ENCODE measurements at places on chromosomes 7 and 10.
A peak's percentile ranks its signal among the peaks of the same experiment; 100 is the strongest.

GRCh38 chr10:78365694-78366093, 332.0 kb downstream of the RPS24 start:
- no peak for DNase-seq

GRCh38 chr7:4144811-4145510, 537.1 kb upstream of the FOXK1 start:
- DNase-seq = no peak

GRCh38 chr10:28305553-28305952, 2.7 kb upstream of the MPP7 start:
- no peak for DNase-seq

DNA sequence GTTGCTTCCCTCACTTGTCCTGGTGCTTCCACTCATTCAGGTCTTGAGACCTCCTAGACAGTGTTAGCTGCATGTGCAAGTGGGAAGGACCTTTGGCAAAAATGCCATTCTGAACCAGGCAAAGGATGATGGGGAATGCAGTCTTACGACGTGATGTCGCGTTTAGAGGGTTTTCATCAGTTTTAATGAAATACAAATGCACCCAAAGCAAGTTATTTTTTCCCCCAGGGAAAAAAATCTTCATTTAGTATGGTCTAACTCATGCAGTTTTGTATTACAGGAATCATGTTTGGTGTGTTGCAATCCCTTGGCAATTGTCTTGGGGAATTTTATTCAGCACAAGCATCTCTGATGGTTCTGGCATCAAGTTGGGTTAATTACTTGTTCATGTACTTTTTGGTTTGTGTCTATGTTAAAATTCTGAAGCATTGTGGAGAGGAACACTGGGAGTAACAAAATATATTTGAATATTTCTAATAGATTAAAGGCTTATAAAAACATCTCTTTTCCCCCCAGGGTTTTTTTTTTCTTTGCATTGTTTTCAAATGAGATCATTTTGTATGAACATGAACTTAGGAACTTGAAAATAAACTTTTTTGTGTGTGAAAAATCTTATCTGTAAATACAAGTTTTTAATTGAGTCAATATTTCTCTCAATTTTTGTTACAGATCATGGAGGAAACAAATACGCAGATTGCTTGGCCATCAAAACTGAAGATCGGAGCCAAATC, 188.9 kb downstream of the BICC1 start:
- no peak for DNase-seq

- DNase-seq = no peak
Measured at GRCh38 chr7:74212661-74213060, 2.9 kb downstream of the LAT2 start.

- DNase-seq = no peak
Measured at GRCh38 chr7:12519682-12520009, 50.9 kb upstream of the SCIN start.

DNA sequence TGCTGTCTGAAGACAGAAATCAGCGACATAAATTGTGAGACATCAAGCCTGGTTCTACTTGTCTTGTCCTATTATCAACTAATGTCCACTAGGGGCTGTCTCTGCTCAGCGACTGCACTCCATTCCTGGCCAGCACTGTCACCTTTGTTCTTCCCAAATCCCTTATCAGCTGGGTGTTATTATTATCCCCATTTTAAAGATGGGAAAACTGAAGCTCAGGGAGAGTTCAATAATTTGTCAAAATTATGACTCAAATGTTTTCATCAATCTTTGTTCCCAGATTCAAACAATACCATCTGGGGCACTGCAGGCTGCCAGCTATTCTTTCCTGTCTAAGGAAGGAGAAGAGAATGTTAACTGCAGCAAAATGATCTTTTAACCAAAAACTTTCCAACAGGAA, 431.6 kb upstream of the NFE2L3 start:
- DNase-seq = no peak

DNA sequence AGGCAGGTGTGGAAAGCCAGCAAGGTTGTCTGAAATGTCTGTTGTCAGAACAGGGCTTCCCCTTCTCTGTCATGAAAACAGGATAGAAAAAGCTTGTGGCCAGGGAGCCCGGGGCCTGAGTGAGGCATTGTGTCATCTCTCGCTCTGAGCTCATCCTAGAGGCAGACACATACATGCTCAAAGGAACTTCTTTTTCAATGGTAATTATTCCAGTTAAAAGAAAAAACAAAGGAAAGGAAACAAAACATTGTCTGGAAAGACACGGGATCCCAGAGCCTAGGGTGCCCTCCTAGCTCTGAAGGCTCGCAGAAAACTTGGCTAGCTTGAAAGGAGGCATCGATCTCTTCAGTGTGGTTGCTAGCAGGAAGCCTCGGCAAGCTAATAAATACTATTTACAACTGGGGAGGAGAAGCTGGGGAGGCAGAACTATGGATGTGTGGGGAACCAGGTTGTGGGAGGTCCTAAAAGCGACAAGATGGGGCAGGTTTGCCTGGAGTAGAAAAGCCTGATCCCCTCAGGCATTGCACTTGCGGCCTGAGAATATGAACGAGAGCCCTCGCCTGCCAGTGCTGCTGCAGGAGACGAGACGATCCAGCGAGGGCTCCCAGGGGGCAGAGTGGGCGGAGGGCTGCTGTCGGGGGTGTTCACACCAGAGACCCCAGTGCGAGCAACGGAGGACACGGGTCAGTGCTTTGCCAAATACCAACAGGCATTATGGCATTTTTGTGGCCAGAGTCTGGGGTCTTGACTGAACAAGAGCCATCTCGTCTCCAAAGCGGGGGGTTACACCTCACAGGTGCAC, 32.8 kb upstream of the DGKI start:
- DNase-seq = no peak

DNA sequence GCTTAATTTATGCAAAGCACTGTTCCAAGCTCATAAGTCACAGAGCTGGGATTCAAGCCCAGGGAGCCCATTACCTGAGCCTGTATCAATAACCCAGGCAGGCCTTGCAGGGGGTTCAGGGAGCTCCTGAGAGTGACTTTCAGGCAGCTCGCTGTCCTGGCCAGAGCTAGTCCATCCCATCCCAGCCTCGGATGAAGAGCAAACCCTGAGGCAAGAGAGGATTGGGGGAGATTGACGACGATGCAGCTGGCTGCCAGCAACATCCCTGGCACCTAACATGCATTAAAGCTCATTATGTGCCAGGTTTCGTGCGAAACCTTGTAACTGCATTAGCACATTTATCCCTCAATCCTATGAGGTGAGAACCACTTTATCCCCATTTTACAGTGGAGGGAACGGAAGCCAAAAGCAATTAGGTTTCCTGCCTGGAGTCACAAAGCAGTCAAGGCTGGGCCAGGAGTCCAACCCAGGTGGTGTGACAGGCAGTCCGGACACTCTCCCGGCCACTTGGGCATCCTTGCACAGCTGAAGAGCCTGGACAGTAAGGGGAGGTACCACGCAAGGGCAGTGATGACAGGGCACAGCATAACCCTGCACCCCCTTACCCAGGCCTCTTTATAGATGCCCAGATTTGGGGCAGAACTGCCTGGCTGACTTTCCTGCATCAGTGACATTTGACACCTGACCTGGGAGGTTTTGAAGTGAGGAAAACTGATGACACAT, 129.8 kb upstream of the CHST15 start:
- DNase-seq = no peak

- no peak for DNase-seq
Measured at GRCh38 chr10:46514899-46515298, 41.6 kb downstream of the GPRIN2 start.

DNA sequence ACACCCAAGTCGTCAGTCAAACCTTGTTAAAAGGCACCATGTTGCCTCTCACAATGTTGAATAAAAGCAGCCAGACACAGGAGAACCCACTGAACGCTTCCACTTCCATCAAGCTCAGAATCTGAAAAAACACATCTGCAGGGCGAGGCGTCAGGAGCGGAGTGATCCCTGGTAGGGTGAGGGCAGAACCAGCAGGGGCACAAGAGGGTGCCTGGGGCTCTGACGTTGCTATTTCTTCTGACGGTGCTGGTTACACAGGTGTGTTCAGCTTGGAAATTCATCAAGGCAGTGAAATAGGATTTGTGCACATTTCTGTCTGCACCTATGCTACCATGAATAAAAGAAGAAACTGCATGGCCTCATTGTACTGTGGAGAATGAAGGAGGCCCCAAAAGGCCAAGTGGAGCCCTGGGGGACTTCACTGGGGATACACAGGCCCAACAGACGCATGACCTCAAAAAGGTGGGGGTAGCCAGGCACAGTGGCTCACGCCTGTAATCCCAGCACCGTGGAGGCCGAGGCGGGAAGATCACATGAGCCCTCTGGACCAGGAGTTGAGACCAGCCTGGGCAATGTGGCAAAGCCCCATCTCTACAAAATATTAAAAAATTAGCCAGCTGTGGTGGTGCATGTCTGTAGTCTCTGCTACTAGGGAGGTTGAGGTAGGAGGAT, 19.2 kb upstream of the NCAPG2 start:
- DNase-seq = no peak

- DNase-seq = no peak
Measured at GRCh38 chr10:7000061-7000460, 410.8 kb downstream of the SFMBT2 start.

DNA sequence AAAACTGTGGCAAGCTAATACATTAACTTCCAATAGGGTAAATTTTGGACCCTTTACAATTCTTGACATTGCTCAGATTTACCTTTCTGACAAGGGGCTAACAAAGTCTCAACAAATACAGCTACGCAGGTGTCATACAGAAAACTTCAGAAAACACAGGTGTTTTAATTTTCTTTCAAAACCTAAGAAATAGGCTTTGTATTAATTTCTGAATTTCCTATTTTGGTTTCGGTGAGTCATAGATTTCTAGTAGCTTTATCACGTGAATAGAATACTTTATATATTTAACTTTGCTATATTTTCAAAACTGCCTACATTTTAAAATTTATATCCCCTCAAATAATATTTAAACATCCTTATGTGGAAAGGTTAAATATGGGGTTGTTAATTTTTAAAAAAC, 215.3 kb downstream of the DGKB start:
- no peak for DNase-seq

DNA sequence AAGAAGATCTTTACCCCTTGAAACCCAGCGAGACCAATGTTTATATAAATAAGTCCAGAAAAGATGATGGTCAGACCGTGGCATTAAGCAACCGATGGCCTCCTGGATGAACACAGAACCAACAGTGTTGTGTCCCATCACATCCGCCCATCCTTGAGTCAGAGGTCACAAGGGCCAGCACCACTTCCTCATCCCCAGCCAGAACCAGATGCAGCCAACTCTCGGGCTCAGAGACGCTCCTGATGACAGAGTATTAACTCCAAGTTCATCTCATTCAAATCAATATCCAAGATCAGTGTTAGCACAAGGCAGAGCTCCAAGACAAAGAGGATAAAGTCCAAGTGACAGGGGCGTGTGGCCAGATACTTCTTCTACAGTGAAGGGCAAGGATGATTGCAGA, 63.5 kb downstream of the FAM53B start:
- DNase-seq = no peak

DNA sequence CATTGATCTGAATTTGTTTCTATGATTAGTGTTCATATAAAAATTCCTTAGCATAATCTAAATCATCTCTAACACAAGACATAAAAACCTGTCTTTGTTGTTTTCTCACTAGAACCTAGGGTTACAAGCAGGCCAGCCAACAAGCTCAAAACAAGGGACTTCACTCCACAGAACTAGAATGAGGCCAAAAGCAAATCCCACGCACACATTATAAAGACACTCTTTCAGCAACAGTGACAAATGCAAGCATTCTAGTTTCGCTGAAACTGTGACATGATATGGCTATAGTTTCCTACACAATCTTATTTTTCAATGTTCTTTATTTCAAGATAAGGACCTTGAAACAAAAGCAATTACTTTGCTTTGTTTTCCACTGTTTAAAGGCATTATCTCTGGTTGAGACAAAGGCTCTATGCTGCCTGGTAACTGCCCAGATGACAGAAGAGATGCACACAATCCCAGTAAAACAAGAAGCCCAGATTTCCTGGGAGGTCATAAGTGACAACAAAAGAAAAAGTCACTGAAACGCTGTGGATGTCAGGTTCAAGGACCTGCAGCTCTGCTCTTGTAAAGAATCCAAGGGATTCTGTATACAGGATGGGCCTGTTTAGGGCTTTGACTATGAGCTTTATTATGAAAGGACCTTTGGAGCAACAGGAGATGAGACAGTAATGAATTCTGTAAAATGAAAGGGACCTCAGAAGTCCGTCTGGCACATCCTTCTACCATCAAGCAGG, 105.3 kb downstream of the SORCS1 start:
- no peak for DNase-seq

DNA sequence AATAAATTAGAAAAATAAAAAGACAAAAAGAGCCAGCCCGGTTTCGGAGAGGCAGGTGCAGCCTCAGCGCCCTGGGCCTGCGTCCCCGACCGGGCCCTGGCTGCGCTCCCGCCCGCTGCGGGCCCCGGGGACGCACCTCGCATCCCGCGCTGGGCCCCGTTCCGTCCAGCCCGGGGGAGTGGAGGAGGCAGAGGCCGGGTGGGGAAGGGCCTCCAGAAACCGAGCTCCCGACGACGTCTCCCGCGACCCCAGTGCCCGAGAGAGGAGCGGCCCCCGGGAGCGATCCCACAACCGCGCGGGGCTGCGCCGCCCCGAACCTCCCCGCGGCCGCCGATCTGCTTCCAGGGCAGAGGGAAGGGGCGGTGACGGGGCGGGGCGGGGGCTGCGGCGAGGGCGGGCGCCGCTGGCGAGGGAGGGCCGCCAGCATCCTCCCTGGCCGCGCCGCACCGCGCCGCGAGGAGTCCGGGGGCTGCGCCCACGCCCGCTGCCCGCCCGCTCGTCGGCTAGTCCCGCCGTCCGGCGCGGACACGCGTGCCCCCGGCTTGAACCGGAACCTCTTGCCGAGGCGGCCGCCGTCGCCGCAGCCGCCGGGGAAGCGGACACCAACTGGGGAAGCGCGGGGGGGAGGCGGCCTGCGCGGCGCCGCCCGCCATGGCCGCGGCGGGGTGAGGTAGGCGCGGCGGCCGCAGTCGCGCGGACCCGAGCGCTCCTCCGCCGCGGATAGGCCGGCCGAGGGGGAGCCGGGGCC, at the start of gene CCNY:
CCNY (plus strand) TSS at position 426 of the 748 bp plus-strand sequence. CDS start 545 bp downstream, outside the sequence.
- peak; percentile 79 for DNase-seq

DNA sequence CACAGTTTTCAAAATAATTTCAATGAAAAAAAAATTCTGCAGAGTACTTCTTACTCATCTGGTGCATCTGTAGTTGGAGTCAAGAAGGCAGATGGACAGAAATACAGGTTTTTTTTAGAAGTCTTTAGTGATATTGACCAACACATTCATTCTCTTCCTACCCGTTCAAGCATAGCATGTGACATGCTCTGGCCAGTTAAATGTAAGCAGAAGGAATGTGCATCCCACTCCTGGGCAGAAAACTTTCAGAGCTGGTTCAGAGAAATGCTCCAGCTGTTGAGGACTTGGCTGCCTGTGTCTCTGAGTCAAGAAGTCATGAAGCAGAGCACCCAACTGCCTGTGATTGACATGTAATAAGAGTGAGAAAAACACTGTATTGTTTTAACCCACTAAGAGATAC, 665.3 kb upstream of the IGFBP3 start:
- no peak for DNase-seq

GRCh38 chr10:116780691-116781205, 38.4 kb upstream of the HSPA12A start:
- no peak for DNase-seq

- DNase-seq = no peak
Measured at GRCh38 chr10:34294137-34294536, 521.0 kb downstream of the PARD3 start.

GRCh38 chr7:77553123-77553522, 16.0 kb downstream of the PTPN12 start:
- no peak for DNase-seq

- DNase-seq = no peak
Measured at GRCh38 chr7:90459888-90460287, 9.6 kb upstream of the PTTG1IP2 start.
